Prostate gland (tissue), 2 donors: ENCODE measurements at places on chromosomes 11 and 22. TPM values are rescaled to one million over a fixed set of nuclear protein-coding genes. Genes with fewer than 3 reads are reported as not detected.

The CARD16 gene
- 7.9 TPM for total RNA-seq

GRCh38 chr11:57318178-57318577 is 6.6 kb downstream of the TNKS1BP1 start:
- H3K36me3 ChIP-seq = peaks cover 3% of the 10 kb centered on the region
- DNase-seq = no peak
- no peak overlapping the region for H3K4me3 ChIP-seq

GRCh38 chr22:46586123-46586519 is 34.1 kb upstream of the GRAMD4 start:
- no peaks in the 10 kb centered on the region for H3K36me3 ChIP-seq
- H3K4me1 ChIP-seq = no peaks in the 10 kb centered on the region
- no peak overlapping the region for H3K4me3 ChIP-seq
- no peak for DNase-seq
- no peak overlapping the region for H3K27ac ChIP-seq
- H3K27me3 ChIP-seq = no peaks in the 10 kb centered on the region

DNA sequence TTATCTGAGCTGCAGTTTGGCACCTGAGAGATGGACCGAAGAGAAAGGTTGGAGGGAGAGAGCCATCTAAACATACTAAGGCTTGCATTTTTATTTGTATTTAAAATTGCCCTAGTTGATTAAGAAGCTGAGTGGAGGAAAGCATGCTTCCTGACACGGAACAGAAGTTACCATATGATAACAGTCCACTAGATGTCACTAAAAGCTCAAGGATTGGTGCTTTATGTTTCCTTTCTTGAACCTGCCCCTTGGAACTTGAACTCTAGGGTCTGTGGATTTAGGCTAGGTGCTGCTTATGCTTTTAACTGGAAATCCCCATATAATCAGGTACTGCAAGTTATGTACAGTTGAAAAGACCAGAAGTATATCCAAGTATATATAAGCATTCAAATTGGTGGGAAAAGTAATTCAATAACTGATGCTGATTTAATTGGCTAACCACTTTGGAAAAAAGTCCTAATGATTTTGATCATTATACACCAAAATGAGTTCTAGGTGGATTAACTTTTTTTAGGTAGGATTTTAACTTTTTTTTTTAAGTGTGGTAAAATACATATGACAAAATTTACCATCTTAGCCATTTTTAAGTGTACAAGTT is 9.5 kb downstream of the RBMXL2 start:
- no peak overlapping the region for H3K27ac ChIP-seq
- H3K36me3 ChIP-seq = no peaks in the 10 kb centered on the region
- H3K4me3 ChIP-seq = no peak overlapping the region
- H3K4me1 ChIP-seq = no peaks in the 10 kb centered on the region

- H3K36me3 ChIP-seq = no peaks in the 10 kb centered on the region
- H3K4me1 ChIP-seq = peaks cover 6% of the 10 kb centered on the region
- H3K4me3 ChIP-seq = no peak overlapping the region
- H3K27me3 ChIP-seq = no peaks in the 10 kb centered on the region
- no peak overlapping the region for H3K27ac ChIP-seq
- DNase-seq = no peak
Measured at GRCh38 chr11:36014898-36015665, 71.2 kb downstream of the LDLRAD3 start.

The C11orf65 gene
- 4.3 TPM for total RNA-seq

GRCh38 chr11:74471668-74472429 is 4.5 kb upstream of the KCNE3 start:
- H3K27ac ChIP-seq = no peak overlapping the region
- H3K4me3 ChIP-seq = no peak overlapping the region
- H3K36me3 ChIP-seq = no peaks in the 10 kb centered on the region
- no peaks in the 10 kb centered on the region for H3K27me3 ChIP-seq
